ENCODE measurements at places on chromosomes 3 and 15. TPM values are rescaled to one million over a fixed set of nuclear protein-coding genes. Genes with fewer than 3 reads are reported as not detected.
A peak's percentile ranks its signal among the peaks of the same experiment; 100 is the strongest.

DNA sequence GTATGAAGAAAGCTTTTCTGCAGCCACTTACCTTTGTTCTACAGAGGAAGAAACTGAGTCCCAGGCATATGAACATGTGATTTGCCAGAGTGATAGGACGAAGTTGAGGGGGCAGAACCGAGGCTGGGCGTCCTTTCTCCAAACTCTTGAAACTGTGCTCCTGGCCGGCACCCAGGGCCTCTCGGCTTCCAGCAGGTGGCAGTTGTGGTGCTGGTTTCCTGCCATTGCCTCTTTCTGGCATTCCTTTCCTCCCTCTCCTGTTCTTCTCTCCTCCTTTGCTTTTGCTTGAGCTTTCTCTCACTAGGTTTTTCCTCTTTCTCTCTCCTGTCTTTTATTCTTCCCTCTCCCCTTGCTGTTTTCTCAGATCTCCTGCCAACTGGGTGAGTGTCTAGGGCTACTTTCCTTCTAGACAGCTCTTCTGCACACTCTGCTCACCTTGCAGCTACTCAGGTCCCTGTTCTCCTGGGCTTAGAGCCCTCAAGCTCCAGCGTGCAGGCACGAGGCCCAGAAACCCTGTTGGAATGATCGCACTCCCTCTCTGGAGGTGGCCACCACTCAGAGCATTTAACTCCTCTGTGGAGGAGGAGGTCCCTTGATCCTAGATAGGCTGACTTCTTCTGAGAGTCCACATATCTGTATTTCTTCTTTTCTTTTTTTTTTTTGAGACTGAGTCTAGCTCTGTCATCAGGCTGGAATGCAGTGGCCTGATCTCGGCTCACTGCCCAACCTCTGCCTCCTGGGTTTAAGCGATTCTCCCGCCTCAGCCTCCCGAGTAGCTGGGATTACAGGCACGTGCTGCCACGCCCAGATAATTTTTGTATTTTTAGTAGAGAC, 26.2 kb downstream of the TRAK1 start:
- peak; percentile 79 for DNase-seq
- no peaks in the 10 kb centered on the region for H3K27me3 ChIP-seq

DNA sequence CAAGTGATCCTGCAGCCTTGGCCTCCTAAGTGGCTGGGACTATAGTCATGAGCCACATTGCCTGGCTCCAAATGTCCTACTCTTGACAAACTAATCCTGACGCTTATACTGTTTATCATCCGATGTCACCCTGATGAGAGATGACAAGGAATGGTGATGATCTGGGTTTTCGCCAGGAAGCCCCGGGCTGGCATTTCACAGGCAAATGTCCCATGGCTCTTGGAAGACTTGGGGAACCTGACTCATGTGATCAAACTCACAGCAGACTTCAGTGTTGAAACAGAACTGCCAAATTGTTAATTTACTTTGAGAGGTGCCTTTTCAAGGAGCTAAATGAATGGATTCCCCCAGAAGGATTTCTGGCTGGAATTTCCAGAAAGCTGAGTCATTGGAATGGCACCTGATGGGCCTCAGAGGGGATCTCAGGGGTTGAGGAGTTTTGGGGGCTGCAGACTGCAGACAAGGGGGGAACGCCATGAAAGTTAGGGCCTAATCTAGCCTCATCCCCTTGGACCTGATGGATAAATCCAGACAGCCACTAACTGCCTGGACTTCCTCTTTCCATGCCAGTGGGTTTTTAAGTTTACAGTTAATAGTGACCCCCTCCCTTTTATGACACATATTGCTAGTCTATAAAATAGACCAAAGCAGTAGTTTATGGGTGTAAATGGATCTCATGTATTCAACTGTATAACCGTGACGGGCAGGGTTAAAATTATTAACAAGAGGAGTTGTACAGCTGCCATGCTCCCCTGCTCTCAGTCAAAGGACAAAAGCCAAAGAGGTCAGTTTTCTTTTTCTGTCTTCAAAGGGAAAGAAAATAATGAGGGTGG, 146.6 kb downstream of the CHSY1 start:
- H3K4me3 ChIP-seq, result no peak overlapping the region
- H3K27me3 ChIP-seq, result no peaks in the 10 kb centered on the region
- peaks cover 12% of the 10 kb centered on the region for H3K4me1 ChIP-seq
- no peak for DNase-seq

DNA sequence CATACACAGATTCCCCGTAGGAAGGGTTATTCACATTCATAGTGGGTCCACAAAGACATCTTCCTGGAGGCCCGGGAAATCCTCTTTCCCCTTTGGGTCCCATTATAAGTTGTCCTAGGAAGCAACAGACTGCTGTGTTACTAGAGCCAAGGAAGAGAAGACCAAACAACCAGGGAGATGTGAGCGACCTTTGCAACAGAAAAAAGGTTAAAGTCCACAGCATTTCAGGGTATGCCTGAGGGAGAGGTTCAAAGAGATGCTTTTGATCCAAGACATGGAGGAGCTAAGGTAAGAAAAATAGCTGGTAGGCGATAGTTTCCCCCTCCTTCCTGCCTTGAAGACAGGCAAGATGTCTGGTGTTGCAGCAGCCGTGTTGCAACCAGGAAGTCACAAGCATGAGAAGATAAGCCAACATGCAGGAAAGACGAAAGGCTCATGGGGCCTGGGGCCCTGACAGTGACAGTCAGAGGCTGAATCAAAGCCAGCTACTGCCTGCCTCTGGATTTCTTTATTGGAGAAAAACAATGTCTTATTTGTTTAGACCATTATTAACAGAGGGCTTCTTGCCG, 30.9 kb downstream of the EAF1 start:
- DNase-seq, result no peak
- no peaks in the 10 kb centered on the region for H3K36me3 ChIP-seq
- H3K4me3 ChIP-seq, result no peak overlapping the region
- H3K4me1 ChIP-seq, result no peaks in the 10 kb centered on the region

PLA2G4D gene
- not detected for total RNA-seq

DNA sequence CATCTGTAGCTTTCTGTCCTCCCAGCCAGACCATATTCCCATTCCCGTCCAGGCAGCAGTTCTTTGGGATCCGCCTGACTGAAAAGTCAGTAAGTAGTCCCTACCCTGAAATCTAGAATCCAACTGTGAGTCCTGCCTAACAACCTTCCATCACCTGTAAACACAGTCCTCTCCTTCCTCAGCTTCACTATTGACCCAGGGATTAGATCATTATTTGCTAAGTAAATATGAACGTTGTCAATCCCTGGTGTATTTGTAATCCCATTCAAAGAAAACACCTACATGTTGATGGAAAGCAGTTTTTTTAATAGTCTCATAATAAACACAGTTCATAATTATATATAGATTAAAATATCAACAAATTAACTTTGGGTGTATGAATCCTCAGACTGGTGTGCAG, 732 bp downstream of the SAXO2 start:
- no peaks in the 10 kb centered on the region for H3K27me3 ChIP-seq
- peaks cover 58% of the 10 kb centered on the region for H3K4me1 ChIP-seq
- peak overlapping the region; percentile 82 for H3K4me3 ChIP-seq
- peak; percentile 32 for DNase-seq
- H3K27ac ChIP-seq, result no peak overlapping the region

AGBL1 gene
- 0.03 TPM for total RNA-seq

GXYLT2 gene
- 5.1 TPM for total RNA-seq

GRCh38 chr3:14237457-14237856, 58.8 kb downstream of the LSM3 start:
- no peak overlapping the region for H3K27ac ChIP-seq
- no peaks in the 10 kb centered on the region for H3K4me1 ChIP-seq
- no peak overlapping the region for H3K4me3 ChIP-seq
- no peaks in the 10 kb centered on the region for H3K27me3 ChIP-seq

- no peak for DNase-seq
- peak overlapping the region; percentile 76 for H3K27ac ChIP-seq
- H3K4me1 ChIP-seq, result peaks cover 25% of the 10 kb centered on the region
Measured at GRCh38 chr3:172751175-172751704, 714 bp downstream of the ECT2 start.

DNA sequence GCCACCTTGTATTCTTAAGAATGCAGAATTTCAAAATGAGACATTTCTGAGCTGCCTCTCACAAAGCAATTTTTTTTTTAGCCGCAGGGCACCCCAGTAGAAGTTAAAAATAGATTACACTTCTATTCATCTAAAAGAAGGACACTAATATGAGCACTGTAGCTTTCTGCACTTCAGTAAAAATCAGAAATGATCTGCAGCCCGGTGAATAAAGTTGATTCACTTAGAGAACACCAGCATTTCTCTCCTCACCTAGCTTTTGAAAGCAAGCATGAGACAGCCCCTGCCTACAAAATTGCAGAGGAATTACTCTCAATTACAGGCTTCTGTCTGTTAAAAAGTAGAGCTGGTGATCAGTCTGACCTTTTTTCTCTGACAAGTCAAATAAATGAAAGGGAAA, 1062.4 kb downstream of the FHIT start:
- no peak overlapping the region for H3K27ac ChIP-seq
- peaks cover 27% of the 10 kb centered on the region for H3K4me1 ChIP-seq
- H3K36me3 ChIP-seq, result no peaks in the 10 kb centered on the region
- no peaks in the 10 kb centered on the region for H3K27me3 ChIP-seq
- DNase-seq, result no peak

CPLX3 gene
- total RNA-seq, result 0.66 TPM

NBEAL2 gene
- 79.9 TPM for total RNA-seq

EFL1 gene
- 58.7 TPM for total RNA-seq
